RKO (cell line): ENCODE measurements at places on chromosomes 7 and 10.

GRCh38 chr7:102220960-102221800 is 65.5 kb upstream of the SH2B2 start:
- no peak for DNase-seq

DNA sequence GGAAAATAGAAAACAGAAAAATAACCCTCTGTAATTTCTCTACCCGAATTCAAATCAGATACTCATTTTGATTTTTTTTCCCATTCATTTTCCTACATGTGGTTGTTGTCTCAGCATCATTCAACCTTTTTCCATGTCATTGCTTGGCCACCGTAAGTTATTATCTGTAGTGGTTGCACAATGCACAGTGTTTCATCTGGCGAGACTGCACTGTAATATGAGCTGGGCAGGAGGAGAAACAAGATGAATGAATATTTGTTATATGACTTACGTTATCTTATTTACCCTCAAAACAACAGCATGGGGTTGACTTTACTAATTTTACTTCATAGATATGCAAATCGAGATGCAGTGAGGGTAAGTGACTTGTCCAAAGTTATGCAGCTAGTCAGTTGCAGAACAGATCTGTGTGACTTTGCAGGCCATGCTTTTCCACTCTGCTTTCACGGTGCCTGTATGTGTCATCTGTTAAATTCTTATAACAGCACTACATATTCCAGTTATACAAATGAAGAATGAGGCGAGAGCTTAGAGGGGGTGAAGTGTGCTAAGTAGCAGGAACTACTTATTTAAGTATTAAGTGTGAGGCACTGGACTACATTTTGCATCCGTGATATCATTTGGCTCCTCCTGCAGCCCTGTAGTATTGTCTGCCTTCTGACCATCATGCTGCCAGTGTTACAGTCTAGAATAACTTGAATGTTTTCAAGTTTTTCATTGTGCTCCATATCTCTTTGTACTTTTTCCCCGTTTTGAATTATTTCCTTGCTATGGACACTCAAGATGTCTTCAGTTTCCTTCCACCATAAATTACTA is 56.7 kb downstream of the ZMYND11 start:
- no peak for DNase-seq

DNA sequence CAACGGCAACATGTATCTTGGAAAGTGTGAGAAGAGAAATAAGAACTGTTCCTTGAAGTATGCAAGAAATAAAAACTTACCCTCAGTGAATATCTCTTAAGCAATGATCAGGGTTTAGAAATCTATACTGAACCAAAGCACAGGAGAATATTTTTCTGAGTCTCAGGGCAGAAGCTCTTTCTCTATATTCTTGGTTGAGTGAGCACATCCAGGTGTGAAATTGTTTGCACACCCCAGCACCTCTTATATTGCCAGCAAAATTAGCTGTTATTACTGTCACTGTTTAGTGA is 8.4 kb downstream of the DLX6 start:
- DNase-seq: no peak

DNA sequence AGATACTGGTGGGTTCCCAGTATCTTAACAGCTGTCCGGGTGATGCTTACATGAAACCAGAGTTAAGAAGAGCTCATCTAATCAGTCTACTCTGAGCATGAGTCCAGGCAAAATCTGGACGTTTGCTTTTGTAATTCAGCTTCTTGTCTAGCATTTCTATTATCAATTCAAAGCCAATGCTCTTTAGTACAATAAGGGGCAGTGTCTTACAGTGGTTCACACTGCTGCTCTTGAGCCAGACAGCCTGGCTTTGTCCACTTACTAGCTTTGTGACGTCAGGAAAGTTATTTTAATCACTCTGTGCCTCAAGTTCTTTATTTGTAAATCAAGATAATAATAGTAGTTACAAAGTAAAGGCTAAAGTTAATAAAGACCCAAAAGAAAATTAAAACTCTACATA is 227.3 kb upstream of the TCF7L2 start:
- no peak for DNase-seq

GRCh38 chr7:129907122-129907736 is 45.5 kb downstream of the UBE2H start:
- no peak for DNase-seq

DNA sequence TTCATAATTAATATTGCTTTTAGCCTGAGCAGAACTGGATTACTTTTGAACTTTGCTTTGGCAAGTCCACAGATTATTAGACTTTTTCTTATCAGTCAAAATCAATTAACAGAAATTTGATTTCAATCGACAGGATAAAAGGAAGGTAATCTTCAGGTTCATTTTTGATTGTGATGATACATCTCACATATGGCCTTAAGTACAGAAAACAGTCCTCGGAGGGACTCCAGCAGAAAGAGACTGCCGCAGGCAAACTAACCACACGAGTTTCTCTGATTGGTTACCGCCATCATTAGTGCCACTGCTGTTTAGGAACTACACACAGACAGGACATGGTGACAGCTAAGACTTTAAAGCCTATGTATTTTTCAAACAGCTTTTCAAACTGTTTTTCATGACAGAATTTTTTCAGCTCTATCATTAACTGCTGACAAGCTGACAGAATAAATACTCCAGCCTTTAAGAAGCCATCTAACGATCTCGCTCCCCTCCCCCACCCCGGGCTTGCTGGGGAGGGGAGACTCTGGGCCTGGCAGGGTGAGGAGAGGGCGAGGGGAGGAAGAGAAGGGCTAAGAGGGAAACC is 668.2 kb downstream of the KCNMA1 start:
- DNase-seq: no peak

GRCh38 chr10:123241391-123242141 is 87.4 kb downstream of the BUB3 start:
- DNase-seq: no peak
